Karpas-422 (cell line): ENCODE measurements at places on chromosomes 7 and 10. TPM values are rescaled to one million over a fixed set of nuclear protein-coding genes. Genes with fewer than 3 reads are reported as not detected.

- no peak for DNase-seq
- H3K36me3 ChIP-seq, result no peaks in the 10 kb centered on the region
- no peak overlapping the region for H3K27ac ChIP-seq
- no peaks in the 10 kb centered on the region for H3K27me3 ChIP-seq
- no peak overlapping the region for H3K4me3 ChIP-seq
- H3K4me1 ChIP-seq, result peaks cover 11% of the 10 kb centered on the region
Observed at GRCh38 chr7:50960621-50961310, 178.1 kb upstream of the GRB10 start.

- H3K36me3 ChIP-seq, result no peaks in the 10 kb centered on the region
- peak overlapping the region; percentile 8; the same call in 1 of the 2 replicates for H3K4me3 ChIP-seq
- no peaks in the 10 kb centered on the region for H3K27me3 ChIP-seq
- peak overlapping the region; percentile 93 for H3K27ac ChIP-seq
Observed at GRCh38 chr10:30491204-30491915, 57.4 kb downstream of the MAP3K8 start.

DNA sequence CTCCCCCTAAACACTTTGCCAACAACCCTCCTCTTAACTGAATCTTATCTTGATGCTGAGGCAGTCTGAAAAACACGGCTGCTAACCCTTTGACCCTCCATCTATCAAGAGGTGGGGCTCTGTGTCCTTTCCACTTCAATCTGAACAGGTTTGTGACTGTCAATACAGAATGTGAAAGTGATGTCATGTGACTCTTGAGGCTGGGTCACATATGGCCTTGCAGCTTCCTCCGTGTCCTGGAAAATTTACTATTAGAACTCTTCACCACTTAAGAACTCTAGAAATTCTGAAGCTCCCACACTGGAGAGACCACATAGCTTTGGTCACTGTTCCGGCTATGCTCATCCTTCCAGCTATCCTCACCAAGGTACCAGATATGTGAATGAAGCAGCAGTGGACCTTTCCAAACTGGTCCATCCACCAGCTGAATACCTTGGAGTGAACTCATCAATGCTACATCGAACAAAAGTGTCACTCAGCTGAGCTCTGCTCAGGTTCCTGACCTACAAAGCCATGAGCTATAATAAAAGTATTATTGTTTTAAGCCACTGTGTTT is 30.7 kb upstream of the ASAH2 start:
- H3K36me3 ChIP-seq, result no peaks in the 10 kb centered on the region
- no peak for DNase-seq
- H3K4me1 ChIP-seq, result no peaks in the 10 kb centered on the region
- no peaks in the 10 kb centered on the region for H3K27me3 ChIP-seq
- H3K4me3 ChIP-seq, result no peak overlapping the region

GRCh38 chr7:91243591-91244301 is 20.5 kb upstream of the FZD1 start:
- no peak overlapping the region for H3K4me3 ChIP-seq
- no peaks in the 10 kb centered on the region for H3K4me1 ChIP-seq
- H3K27me3 ChIP-seq, result no peaks in the 10 kb centered on the region
- DNase-seq, result no peak

Gene SVIL
- total RNA-seq, result not detected in 2 replicates

DNA sequence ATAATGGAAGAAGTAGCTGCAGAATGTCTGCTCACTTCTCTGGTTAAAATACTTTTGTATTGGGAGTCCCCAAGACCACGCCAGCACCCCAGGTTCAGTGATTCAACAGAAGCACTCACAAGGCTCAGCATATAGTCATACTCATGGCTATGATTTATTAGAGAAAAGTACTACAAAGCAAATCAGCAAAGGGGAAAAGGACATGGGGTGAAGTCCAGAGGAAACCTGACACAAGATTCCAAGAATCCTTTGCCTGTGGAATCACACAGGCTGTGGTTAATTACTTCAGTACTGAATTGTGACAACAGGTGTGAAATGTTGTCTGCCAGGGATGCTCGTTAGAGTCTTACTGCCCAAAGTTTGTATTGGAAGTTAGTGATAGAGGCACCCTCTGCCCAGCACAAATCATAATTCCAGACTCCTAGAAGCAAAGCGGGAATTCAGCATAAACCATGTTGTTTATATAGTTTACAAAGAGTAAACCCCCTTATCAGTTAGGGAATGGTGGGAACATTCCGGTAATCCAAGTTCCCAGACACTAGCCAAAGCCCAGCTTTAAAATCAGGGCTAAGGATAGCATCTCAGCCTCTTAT is 79.4 kb downstream of the HYCC1 start:
- no peak for DNase-seq
- no peaks in the 10 kb centered on the region for H3K36me3 ChIP-seq
- no peaks in the 10 kb centered on the region for H3K27me3 ChIP-seq
- no peaks in the 10 kb centered on the region for H3K4me1 ChIP-seq
- no peak overlapping the region for H3K27ac ChIP-seq

- no peak for DNase-seq
- no peaks in the 10 kb centered on the region for H3K36me3 ChIP-seq
- no peaks in the 10 kb centered on the region for H3K4me1 ChIP-seq
Observed at GRCh38 chr10:34543716-34544115, 271.4 kb downstream of the PARD3 start.
